ENCODE measurements at places on chromosomes 16 and 17. TPM values are rescaled to one million over a fixed set of nuclear protein-coding genes. Genes with fewer than 3 reads are reported as not detected.

The SLC12A3 gene
- total RNA-seq: 0.61 TPM

The KCNAB3 gene
- 5.5 TPM for total RNA-seq

The ARHGDIG gene
- not detected for total RNA-seq

- no peak for DNase-seq
Measured at GRCh38 chr16:51508490-51509212, 357.6 kb upstream of the SALL1 start.

GRCh38 chr16:24010440-24011089 is 174.8 kb downstream of the PRKCB start:
- peak; percentile 83 for DNase-seq

DNA sequence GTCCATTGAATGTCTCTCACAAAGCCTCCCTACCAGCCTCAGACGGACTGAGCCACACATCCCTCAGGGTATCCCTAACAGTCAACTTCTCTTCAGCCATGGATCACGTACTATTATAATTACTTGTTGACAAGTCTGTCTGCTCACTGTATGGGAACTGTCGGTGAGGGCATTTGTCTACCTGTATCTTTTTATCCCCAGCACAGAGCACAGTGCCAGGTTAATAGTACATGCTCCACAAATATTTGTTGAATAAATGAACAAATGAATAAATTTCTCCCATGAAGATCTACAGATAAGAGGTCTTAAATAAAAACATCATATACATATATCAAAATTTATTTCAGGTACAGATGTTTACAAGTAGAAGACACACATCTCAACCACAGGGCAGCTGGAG is 414.0 kb downstream of the SOX9 start:
- DNase-seq: no peak

GRCh38 chr16:8665529-8665928 is 8.9 kb upstream of the ABAT start:
- no peak for DNase-seq

- peak; percentile 42 for DNase-seq
Measured at GRCh38 chr17:61450641-61451537, 1.3 kb upstream of the TBX4 start.

Data from upper lobe of left lung (tissue), 6 donors.